HEK293T (cell line): ENCODE measurements at places on chromosomes 12 and 14.

DNA sequence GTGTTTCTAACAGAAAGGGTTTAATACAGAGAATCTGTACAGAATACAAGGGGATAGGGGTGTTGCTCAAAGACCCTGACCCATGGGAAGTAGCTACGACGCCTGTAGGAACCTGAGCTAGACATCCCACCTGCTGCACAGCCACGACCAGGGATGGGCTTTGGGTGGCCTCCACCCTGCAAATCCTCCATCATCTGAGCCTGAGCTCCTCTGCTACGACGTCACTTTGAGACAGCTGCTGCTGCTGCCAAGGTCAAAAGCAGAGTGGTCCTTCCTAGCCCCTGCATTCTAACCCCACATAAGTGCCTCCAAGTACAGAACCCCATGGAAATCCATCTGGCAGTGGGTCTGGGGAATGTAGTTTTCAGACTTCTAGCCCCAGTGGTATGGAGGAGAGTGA lies 43.8 kb downstream of the JAG2 start:
- DNase-seq = no peak

DNA sequence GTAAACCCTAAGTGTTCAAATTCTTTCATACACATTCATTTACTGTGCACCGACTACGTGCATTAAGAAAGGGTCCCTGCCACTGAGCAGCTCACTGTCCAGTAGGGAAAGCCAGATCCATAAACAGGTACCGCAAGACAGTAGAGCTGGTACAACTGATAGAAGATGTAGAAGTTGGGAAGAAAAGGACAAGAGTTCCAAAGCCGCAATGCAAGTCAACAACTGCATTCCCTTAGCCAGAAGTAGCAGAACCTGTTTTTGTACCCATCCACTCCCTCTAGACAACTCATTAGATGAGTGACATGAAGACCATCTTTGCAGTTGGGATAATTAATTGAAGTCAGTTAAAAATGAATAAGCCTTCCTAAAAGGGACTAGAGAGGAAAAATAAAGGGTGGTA lies 1.3 kb downstream of the SENP1 start:
- no peak for DNase-seq

DNA sequence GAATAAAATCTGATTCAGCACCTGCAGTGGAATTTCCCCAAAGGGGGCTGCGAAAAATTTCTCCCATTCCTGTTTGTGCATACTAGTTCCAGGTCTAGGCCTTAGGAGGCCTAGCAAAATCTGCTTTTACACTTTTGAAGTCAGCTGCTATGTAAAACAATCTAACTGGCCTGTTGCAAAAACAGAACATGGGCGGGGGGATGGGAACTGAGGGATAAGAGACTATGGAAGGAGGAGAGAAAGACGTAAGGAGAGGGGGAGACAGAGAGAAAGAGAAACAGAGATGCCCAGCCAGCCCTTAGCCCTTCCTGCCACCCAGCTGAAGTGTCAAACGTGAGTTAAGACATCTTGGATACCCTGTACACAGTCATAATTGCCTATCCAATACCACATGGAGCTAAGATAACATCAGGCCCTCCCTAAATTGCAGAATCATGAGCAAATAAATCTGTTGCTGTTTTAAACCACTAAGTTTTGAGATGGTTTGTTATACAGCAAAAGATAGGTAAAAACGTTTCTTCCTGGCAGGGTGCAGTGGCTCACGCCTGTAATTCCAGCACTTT lies 45.6 kb downstream of the SPTLC2 start:
- no peak for DNase-seq

DNA sequence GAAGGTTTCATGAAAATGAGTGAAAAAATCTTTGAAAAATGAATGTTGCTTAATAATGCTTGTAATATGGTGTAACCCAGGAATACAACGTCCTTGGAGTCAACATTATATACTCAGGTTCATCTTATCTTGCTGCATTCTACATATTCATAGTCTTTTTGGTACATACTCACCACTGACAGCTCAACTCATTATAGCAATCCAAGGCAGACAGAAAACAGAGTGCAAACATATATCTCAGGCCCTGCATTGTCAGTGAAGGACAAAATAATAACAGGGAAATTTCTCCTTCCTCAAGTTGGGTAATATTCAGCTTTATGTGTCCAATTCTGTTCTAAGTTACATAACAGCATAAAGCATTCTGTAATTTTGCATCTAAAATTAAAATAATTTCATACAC lies 1353.0 kb upstream of the SEL1L start:
- no peak for DNase-seq

- DNase-seq = peak; percentile 37
Measured at GRCh38 chr14:39175445-39176262, 600 bp downstream of the PNN start.

DNA sequence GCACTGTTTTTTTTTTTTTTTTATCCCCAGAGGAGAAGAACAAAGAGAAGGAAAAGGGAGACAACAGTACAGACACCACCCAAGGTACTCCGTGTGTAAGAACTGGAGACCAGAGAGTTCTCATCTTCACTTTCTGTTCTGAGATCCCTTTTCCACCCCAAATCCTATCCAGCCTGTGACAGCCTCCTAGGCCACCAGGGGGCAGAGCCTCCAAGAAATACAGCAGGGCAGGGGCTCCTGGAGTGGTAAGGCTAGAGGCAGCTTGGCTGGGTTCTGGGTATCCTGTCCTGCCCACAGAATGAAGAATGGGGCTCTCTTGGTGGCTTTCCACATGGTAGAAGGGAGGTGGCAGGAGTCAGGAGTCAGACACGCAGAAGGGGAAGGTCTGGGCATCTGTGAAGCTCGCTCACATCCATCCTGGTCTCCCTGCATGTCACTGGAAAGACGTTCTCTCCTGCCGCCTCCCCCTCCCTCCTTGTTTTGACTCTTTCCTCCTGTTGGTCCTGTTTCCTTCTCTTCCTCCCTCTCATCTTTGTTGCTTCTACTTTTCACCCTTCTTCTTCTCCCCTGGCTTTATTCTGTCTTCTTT lies 12.0 kb downstream of the CLSTN3 start:
- DNase-seq = peak; percentile 72

DNA sequence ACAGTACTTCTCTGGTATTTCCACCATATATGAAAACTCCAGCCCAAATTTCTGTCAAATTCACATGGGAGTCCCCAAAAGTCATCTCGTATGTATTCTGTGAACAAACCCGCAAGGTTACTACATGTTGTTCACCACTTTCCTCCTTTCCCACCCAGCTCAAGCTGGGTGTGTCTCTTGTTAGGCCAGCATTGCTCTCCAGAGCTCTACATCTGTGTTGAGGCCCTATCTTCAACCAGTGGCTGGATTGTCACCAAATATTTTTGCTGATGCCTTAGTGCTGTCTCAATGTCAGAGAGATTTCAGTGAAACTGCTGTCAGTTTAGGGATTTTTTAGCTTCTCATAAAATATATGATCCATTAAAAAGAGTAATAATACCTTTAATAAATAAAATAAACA lies 230.9 kb downstream of the BTG1 start:
- DNase-seq = no peak

DNA sequence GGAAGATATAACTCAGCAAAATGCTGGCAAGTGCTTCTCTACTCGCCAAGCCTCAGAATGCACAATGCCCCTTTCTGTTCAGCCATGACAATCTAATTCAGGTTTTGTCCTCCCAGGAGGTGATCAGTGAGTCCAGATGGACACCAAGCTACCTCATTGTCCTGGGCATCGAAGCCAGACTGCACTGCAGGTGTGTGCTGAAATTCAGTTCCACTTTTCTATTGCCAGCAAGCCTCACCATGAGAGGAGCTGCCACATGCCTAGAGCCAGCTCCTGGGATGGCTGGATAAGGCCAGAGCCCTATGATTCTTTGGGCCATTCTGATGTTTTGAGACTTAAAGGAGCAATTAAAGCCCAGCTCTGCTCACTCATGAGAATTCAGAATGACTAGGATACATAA lies 186.7 kb downstream of the GRIN2B start:
- DNase-seq = no peak

DNA sequence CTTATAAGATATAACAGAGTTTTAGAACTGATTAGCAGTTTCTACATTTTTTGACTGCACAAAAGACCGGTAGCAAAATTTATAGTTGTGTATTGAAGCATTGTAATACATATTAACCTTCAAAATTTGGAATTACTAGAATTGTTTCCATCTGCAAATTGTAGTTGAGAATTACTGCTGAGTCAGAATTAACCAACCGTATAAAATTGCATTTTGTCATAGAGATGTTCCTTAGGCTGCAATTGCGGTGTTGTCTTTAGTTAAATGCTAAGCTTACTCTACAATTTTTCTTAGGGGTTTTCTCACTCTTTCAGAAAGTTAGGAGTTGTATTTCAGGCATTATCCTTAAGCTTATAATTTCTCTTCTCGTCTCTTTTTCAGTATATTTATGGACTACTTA lies 132.2 kb downstream of the PLEKHA5 start:
- no peak for DNase-seq

GRCh38 chr12:8970432-8970831 lies 18.9 kb upstream of the KLRG1 start:
- no peak for DNase-seq

- DNase-seq = no peak
Measured at GRCh38 chr12:124814741-124815613, 48.7 kb downstream of the SCARB1 start.

DNA sequence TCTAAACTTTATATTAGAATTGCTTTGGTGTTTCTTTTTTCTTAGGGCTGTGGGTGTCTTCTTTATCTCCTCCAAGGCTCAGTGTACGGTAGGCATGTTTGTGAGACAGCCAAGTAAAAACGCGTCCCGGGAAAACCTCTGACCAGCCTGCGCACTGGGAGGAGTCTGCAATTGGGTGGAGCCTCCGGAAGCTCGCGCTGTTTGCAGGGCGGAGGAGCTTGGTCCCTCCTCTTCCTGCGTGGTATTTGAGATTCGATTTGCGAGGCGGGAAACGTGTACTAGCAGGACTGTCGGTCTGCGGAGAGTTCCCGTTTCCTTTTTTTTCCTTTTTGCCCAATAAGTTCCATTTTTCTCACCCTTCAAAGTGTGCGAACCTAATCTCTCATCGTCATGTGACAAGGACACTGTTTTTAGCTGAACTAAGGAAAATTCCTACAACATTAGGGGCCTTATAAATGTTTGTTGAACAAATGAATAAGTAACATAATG lies 182.1 kb upstream of the OTX2 start:
- DNase-seq = no peak

GRCh38 chr14:91258011-91258618 lies 13.6 kb upstream of the GPR68 start:
- DNase-seq = no peak

DNA sequence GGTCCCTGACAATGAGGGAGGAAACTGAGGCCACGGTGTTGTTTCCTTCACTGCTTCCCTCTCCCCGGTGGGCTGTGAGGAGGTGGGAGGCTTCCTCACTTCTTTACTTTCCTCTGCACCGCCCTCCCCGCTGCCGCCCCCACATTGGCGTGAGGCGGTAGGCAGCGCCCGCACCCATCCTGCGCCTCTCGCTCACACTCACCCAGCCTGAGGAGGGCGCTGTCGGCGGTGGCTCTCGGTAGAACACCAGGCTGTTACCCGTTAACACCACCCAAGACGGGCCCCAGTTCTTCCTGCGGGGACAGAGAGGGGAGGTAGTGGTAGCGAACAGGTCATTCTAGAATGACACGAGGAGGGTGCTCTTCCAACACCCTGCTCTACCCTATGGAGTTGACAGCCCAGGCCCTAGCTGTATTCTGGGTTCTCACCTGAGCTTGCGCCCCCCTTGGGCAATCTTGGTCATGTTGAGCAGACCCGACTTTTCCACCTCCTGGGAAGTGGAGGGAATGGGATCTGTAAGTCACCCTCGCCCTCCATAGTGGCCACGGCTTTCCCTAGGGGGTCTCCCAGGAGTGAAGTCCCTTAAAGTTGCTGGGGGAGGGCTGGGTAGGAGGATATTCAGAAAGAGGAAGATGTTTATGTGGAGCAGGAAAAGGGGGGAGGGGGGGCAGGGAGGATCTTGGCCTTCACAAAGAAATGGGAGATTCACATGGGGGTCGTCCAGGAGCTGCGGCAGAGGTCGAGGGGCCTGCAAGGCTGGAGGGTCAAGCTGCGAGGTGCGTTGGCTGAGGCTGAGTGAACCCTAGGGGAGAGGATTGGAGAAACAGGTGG lies 3.3 kb downstream of the ARHGAP9 start:
- no peak for DNase-seq
